COR-L47 (cell line): ENCODE measurements at places on chromosomes 3 and 15.

DNA sequence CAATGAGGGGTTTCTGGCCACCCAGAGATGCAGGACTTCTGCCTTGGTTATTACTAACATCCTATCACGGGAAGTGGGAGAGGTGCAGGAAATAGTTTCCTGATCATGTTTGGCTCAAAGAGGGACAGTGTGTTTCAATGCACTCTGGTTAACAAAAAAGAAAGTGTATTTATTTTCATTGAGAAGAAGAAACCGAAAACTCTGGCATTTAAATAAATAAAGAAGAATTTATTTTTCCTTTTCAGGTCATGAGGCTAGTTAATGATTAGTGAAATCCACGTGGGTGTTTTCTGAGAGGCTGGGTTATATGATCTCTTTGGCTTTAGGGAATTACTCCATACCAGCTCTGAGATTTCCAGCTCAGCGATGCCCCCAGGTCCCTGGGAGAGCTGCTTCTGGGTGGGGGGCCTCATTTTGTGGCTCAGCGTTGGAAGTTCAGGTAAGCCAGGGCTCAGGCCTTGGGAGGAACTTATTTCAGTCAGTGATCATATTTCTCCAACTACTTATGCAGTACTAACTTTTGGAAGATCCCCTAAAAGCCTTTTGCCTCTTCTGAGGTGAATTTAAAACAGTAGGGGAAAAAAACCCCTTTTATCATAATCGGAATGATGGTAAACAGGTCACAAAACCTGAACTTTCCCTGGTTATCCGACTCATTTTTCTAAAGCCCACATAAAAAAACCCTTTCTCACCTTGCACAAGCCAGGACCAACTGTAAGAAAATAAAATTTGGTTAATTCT, at the start of gene PLA1A:
PLA1A (plus strand) TSS at position 338 of the 741 bp plus-strand sequence; CDS start at position 367, 29 bp downstream.
- DNase-seq = no peak

DNA sequence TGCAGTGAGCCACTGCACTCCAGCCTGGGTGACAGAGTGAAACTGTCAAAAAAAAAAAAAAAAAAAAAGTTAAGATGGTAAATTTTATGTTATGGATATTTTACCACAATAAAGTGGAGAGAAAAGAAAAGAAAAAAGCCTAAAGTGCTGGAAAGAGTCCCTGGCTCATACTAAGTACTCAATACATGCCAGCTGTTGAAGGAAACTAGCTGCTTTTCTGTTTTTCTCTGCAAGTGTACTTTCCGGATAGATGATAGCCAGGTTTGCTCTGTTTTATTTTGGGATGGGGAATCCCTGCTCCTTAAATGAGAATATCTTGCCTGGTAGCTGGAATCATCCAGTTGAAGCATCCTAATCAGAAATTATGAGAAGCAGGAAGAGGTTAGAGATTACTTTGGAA, 10.9 kb downstream of the EID1 start:
- no peak for DNase-seq

- no peak for DNase-seq
Observed at GRCh38 chr3:39346785-39347585, 17.5 kb downstream of the CCR8 start.

GRCh38 chr3:194287374-194287773, 63.8 kb downstream of the CPN2 start:
- DNase-seq = peak; percentile 34

DNA sequence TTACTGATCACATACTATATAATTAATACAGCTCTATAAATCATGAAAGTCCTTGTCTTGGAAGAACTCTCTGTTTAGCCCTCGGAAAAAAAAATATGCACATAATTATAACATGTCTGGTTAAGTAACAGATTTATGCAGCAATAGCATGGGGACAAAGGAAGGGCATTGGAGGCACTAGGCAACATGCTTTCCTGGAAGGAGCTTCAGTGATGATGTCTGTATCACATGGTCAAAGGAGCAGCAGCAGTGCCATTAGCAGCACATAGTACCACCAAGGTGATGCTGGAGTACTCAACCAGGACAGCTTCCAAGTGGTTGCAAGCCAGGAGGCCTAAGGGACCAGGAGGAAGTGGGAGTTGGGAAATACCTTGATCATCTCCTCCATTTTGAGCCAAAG, 36.3 kb upstream of the PHLDB2 start:
- no peak for DNase-seq

- DNase-seq = no peak
Observed at GRCh38 chr15:63083044-63083443, 38.6 kb upstream of the LACTB start.

GRCh38 chr15:26235864-26236263, 372.7 kb upstream of the ATP10A start:
- no peak for DNase-seq

DNA sequence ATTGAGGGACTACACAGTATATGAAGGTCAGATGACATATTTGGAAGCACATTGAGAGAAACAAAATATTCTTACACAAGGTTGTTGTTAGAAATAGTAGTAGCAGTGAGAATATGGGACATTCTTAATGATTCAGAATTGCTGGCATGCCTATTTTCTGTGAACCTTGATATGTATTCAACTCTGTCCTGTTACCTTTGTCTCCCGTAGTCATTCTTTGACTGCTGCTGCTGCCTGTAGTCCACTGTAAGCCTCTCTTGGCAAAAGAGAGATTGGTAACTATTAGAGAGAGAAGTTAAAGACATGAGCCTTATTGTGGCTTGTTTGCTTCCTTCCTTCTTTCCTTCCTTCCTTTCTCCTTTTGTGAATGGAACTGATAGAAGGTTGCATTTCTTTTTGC, 64.5 kb downstream of the TCF12 start:
- no peak for DNase-seq

DNA sequence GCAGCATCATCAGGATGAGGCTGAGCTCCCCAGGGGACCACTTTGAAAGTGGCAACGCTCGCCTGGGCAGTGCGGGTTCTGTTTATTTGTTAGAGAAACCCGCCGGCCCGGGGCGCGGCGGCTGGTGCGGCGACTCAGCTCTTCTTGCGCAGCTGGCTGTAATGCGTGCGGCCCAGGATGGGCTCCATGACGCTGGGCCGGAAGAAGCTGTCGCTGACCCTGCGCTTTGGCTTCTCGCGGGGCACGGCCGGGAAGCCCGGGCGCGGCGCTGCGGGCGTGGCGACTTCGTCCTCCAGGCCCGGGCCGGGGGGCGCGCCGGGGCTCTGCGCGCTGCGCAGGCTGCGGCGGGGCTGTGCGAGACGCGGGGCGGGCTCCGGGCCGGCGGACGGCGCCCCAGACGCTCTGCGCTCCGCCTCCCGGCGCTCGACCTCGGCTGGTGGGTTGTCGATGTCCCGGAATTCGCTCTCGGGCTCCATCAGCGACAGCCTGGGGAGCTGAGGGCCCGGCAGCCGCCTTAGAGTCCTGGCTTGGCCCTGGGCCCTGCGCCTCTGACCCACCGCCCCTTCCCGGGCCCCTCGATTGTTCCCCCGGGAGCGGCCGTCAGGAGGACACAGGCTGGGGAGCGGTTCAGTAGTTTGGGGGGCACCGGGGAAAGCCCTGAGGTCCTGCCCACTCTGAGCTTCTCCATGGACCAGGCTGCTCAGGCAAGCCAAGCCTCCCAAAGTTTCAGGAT, 10.3 kb upstream of the KIF7 start:
- DNase-seq = peak; percentile 33

GRCh38 chr3:152256851-152257562, 11.7 kb upstream of the MBNL1 start:
- no peak for DNase-seq

DNA sequence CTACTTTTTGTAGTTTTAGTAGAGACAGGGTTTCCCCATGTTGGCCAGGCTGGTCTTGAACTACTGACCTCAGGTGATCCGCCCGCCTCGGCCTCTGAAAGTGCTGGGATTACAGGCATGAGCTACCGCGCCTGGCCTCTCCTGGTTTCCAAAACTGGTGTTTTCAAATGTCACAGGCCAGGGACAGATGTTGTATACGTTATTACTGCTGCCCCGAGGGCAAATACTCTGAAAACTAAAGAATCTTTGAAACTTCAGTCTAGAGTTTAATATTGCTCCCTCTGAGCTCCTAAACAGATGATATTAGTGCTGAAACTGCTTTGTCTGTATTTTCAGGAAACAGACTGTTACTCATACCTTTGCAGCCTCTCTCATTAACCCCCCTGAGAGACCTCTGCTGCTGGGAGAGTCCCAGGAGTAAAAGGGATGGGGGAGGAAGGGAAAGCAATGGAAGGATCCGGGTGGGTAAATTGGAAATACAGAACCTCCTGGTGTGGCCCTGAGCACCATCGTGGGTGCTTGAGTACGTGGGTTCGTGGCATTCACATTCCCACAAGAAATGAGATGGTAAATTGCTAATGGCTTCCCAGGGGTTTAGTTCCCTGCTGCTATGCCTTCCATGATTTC, 96.3 kb upstream of the IGF1R start:
- DNase-seq = no peak

DNA sequence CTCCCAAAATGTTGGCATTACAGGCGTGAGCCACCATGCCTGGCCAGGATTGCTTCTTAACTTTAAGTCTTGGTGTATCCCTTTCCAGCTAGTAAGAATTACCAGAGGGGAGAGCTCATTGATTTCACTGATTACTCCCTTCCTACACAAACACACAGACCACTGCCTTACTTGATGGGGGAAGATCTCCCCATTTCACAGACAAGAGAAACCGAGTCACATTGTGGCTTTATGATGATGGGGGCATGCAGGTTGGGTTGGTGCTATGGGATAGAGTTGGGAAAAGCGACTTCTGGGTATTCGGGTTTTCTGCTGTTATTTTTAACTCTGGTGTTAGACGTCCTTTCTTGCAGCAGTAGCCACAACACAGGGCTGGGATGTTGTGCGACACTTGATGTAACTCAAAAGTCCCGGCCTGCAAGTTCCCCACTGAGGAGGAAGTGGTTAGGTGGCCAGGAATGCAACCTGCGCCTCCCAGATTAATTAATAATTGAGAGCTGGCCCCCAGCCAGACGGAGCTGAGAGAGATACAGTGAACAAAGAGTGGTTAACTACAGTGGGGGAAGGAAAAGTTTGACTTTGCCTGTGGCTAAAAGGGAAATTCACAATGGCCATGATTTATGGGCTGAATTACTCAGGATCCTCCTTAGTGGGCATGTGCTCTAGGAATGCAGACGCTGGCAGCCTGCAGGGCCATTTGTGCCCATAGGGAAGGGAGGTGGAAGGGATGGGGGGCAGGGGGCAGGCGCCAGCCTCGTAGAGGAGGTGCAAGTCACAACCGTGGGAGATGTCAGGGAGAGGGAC, 63.6 kb downstream of the SMAD6 start:
- DNase-seq = peak; percentile 68

DNA sequence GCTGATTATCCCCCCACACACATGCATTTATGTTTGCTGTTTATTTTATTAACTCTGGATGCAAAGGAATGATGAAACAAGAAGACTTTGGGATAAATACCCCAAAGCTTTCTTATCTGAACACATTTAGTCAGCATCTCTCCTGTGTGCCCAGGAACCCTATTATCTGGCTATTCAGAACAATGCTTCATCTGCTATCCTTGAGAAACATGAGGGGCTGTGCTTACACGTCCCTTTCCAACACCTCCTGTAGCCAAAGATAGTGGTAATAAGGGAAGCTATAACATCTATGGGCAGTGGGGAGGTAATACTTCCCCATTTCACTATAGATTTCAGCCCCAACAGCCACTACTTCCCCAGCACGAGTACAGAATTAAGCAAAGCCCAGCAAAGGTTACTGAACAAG, 94.7 kb downstream of the SSR3 start:
- DNase-seq = no peak

DNA sequence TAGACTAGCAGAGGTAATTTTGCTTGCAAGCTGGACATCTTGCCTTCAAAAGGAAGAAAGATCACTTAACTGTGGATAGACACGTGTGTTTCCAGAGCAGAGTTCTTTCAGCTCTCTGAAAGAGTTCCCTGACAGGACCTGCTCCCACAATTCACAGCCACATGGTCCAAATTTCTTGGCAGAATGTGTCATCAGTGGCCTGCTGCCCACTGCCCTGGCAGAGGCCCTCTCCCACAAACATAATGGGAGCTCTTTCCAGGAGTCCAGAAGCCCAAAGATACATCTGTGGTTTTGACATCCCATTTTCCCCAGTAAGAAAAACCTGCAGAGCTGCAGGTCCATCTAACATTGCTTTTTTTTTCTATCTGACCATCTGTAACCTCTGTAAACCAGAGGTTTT, 48.3 kb downstream of the SERPINI1 start:
- no peak for DNase-seq

DNA sequence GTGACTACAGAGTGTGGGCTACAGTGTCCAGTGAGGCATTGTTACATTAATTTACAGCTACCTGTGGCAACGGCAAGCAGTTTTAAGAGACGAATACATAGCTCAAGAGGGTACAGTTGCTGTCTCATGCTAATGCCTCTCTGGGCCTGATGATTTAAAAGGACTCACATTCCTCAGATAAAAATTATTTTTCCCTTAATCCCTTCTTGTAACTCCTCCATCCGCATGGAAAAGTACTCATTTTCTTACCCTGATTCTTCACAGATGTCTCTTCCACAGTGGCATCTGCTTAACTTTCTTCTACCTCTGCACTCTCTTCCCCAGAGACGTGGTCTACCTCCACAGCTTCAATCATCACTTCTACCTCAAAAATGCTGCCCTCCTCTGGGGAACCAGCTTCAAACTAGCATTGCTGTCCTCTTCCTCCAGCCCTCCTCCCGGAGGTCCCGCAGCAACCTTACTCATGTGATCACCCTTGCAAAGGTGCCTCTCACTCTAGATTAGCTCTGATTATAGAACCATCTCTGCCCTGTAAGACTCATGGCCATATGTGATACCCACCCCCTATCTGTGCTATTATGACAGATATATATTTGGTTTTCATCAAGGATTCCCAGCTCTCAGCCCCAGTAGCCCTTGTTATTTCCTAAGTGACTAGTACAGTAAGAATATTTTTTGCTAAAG, 21.4 kb upstream of the ABHD17C start:
- DNase-seq = no peak

DNA sequence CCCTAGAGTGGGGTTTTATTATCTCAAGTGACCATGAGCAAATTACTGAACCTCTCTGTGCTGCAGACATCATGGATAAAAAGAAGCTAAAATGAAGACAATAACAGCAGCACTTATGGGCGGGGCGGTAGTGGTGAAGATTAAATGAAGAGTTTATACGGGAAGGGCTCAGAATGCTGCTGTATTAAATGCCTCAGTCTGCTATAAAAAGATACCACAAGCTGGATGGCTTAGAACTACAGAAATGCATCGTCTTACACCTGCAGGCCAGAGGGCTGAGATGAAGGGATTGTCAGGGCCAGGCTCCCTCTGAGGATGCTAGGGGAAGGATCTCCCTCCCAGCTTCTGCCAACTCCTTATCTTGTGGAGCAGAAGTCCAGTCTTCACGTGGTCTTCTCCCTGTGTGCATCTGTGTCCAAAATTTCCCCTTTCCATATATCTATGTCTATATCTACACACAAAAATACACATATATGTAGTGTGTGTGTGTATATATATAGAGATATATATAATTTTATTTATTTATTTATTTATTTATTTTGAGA, 2.9 kb downstream of the ALG1L2 start:
- DNase-seq = no peak
